GM06990 (cell line): ENCODE measurements at places on chromosomes 4 and X.

DNA sequence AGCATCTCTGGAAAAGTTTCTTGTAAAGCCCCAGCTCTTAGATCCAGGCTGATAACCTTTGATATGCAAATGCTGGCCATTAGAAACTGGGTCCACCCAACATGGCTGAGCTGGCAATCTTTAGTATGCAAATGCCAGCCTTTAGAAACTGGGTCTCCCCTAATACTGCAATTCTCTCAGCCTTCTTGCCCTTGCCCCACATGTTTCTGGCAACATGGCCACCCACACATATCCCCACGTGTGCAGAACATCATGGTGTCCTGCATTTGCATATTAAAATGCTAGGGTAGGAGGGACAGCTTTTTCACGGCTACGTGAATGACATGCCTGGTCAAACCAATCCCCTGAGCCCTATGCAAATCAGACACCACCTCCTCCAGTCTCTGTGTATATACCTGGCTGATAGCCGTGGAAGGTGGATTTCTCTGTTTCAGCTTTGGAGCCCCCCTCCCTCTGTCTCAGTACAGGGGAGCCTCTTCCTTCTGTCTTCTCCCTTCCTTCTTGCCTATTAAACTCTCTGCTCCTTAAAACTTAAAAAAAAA is 344.0 kb upstream of the NWD2 start:
- no peak for DNase-seq

DNA sequence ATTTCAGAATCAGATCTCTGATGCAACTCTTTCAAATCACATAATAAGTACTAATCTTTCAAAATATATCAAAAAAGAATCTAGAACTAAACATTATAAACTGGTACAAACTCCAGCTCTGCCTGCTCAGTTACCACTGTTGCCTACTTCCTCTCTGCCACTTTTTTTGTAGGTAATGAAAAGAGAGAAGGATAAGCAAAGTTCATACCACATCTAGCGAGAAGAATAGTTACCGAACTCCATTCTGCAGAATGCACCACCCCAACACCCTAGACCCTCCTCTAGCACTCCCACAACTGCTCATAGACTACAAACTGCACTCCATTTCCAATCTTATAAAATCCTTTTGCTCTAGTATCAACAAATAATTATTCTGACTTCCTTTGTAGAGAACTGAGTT is 19.7 kb upstream of the LRBA start:
- no peak for DNase-seq

DNA sequence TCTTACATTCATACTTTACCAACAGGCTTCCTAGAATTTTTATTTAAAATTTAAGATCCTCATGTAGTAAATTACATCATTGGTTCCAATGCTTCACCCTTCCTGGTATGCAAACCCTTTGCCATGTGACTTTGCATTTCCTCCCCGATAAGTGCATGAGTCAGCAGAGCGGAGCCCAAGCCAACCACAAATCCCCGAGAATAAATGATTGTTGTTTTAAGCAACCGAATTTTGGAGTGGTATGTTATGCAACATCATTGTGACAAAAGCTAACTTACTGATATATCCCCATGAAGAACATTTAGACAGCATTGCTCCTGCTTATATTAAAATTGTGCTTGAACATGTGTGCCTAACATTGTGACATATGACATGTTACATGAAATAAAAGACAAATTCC is 199.4 kb upstream of the DDX53 start:
- DNase-seq, result no peak

DNA sequence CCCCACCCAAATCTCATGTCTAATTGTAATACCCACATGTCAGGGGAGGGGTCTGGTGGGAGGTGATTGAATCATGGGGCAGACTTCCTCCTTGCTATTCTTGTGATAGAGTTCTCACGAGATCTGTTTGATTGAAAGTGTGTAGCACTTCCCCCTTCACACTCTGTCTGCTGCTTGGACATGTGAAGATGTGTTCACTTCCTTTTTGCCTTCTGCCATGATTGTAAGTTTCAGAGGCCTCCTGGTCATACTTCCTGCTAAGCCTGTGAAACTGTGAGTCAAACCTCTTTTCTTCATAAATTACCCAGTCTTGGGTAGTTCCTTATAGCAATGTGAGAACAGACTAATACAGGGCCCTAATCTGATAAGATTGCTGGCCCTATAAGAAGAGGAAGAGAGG is 1514.8 kb downstream of the RPA4 start:
- DNase-seq, result no peak

GRCh38 chr4:2303121-2303685 is 41.3 kb upstream of the MXD4 start:
- no peak for DNase-seq

- no peak for DNase-seq
Observed at GRCh38 chr4:70365479-70365878, 4.9 kb downstream of the SMR3A start.

GRCh38 chrX:150478496-150479492 is 89.6 kb upstream of the MTM1 start:
- DNase-seq, result no peak

- DNase-seq, result no peak
Observed at GRCh38 chr4:65083076-65083475, 587.2 kb downstream of the EPHA5 start.

GRCh38 chrX:138128027-138128671 is 562.2 kb downstream of the ZIC3 start:
- DNase-seq, result peak; percentile 1

- no peak for DNase-seq
Observed at GRCh38 chr4:140790171-140790570, 34.0 kb upstream of the TBC1D9 start.

DNA sequence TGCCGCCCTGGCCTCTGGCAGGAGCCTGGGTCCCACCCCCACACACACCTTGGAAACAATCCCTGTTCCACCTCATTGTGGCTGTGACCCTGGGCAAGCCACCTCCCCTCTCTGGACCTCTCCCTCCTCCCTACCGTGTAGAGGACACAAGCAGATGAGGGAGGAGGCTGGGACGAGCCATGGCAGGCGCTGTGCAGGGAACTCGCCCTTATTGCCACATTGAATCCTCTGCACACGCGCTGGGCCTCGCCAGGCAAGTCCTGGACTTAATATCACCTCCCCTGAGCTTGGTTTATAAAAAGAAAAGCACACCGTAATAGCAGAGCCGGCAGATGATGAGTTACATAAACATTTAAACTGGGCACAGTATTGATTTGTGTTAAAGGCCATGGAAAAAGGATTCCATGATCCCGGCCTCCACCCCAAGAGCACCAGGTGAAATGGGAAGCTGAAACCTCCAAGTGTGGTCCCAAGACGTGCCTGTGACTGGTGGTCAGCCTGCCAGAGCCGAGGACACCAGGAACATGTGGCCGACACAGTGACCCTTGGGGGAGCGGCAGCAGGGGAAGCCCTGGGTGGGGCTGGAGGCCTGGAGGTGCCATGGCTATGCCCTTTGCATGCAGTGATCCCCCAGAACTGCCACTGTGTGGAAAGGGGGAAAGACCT is 81.1 kb downstream of the PPP2R2C start:
- no peak for DNase-seq

DNA sequence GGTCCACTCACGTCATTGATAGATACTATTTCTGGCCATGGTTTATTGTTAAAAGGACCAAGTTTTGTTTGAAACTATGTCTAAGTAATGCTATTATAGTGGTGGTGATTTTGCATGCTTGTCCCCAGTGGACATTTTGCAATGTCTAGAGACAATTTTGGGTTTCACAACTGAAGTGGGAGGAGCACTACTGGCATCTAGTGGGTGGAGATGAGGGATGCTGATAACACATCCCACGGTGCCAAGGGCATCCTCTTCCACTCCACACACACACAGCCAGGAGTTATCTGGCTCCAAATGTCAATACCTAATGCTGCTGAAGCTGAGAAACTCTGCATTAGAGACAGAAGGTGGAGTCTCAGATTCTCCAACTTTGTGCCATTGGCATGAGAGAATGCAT is 131.2 kb downstream of the FRMPD4 start:
- DNase-seq, result no peak

DNA sequence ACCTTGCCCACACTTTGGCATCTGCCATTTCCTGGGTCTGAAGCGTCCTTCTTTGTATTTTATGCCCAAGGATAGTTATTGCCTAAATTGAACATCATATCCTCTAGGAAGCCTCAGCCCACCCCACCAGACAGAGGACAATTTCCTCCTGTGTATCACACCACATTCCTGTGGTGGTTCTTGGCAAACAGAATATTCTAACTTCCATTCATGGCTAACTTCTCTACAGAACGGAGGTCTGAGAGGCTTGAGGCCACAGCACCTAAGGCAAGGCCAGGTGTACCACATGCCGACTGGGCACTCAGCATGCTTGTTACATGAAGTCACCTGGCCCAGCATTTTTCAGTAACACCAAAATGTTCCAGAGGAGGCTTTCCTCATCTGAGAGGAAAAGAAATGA is 42.4 kb downstream of the CD99L2 start:
- no peak for DNase-seq

DNA sequence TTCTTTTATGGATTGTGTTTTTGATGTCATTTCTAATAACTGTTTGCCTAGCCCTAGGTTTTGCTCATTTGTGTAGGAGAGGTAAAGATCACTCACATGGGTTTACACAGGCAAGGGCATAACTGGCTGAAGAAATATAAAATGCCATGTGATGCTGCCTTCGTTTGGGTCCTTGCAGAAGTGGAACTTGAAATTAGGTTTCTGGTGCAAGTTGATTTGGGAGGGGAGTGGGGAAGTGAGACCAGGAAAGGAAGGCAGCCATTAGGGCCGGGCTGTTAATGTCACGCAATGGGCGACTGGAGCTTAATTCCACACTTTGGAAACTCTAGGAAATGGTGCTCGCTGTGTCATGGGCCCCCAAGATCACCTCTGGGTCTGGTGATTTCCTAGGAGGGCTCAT is 14.5 kb downstream of the CLCN4 start:
- DNase-seq, result no peak

GRCh38 chr4:1011666-1012033 is 224 bp downstream of the FGFRL1 start:
- no peak for DNase-seq

GRCh38 chr4:89468602-89469001 is 161.0 kb upstream of the GPRIN3 start:
- DNase-seq, result no peak

- DNase-seq, result no peak
Observed at GRCh38 chrX:68723491-68724155, 76.2 kb downstream of the STARD8 start.

- no peak for DNase-seq
Observed at GRCh38 chr4:139524062-139524631, 31.9 kb downstream of the SETD7 start.

DNA sequence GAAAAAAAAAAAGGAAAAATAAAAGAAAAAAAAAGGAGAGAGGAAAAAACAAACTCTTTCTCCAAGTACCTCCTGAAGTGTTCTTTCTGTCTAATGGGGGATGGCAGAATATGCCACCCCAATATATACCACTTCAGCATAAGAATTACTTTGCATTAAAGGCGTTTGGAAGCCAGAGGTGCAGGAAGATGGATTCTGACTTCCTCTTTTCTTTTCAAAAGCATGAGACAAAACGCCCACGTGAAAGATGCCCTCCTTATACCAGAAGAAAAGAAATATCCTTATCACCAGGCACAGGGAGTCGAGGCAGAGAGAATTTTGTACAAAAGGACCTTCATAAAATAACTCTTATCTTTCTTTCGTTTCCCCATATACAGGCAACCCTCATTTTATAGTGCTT is 40.9 kb downstream of the COX18 start:
- no peak for DNase-seq

- no peak for DNase-seq
Observed at GRCh38 chr4:150874338-150875226, 140.5 kb downstream of the LRBA start.

GRCh38 chr4:167713756-167714155 is 378.6 kb upstream of the ANXA10 start:
- no peak for DNase-seq

- DNase-seq, result no peak
Observed at GRCh38 chr4:99685234-99685633, 27.6 kb upstream of the C4orf54 start.

DNA sequence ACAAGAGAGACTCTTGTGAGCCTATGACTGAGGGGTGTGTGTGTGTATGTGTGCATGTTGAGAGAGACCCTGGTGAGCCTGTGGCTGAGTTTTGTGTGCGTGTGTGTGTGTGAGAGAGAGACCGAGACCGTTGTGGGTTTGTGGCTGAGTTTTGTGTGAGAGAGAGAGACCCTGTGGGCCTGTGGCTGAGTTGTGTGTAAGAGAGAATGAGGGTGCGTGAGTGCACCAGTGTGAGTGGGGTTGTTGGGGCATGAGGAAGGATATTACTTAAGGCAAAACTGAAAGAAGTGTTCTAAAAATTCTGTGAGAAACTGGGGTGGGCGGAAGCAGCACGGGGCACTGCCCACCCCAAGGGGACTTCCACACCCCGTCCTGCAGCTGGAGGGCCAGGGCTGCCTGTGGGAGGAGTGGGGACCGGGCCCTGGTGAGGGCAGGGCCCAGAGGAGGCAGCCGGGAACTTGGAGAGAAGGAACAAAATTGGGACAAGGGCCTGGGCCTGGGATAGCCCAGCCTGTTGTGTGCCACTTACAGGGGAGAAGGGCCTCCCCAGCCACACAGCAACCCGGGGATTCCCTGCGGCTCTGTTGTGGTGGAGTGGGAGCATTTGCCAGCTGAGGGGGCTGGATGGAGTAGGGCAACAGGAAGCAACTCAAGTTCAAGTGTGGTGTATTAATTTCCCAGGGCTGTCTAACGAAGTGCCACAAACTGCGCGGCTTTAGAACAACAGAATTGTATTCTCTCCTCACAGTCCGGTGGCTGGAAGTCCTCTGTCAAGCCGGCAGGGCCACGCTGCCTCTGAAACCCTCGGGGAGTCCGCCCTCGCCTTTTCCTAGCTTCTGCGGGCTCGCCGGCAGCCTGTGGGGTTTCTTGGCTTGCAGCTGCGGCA is 22.1 kb downstream of the TMEM131L start:
- peak; percentile 85 for DNase-seq

DNA sequence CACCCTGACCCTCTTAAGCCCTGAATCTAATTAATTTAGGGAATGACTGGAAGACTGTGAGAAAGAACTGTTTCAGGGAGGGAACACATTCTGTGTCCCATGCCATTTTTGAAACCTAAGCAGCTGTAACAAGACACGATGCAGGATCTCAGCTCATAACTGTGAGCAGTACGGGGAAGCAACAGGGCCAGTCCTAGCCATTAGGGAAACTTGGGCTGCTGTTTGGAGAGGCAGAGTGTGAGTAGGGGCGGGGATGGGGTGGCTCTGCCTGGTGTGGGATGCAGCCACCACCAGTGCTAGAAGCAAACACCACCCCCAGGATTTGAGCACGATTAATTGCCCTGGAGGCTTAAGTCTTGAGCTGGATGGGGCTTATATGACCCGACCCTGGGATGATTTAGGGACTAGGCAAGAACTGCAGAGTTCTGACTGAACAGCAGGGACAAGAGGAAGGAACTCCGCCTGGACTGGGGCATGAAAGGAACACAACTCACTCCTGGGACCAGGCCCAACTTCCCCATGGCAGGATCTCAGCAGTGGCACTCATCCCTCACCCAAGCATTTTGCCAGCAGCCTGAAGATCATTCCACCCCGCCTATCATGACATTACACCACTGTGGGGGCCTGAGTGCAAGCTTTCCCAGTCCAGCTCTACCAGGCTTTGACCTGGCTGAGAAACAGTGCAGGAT is 43.1 kb downstream of the ATRX start:
- DNase-seq, result no peak
